AG04449 (cell line): ENCODE measurements at places on chromosomes 2 and 18.

DNA sequence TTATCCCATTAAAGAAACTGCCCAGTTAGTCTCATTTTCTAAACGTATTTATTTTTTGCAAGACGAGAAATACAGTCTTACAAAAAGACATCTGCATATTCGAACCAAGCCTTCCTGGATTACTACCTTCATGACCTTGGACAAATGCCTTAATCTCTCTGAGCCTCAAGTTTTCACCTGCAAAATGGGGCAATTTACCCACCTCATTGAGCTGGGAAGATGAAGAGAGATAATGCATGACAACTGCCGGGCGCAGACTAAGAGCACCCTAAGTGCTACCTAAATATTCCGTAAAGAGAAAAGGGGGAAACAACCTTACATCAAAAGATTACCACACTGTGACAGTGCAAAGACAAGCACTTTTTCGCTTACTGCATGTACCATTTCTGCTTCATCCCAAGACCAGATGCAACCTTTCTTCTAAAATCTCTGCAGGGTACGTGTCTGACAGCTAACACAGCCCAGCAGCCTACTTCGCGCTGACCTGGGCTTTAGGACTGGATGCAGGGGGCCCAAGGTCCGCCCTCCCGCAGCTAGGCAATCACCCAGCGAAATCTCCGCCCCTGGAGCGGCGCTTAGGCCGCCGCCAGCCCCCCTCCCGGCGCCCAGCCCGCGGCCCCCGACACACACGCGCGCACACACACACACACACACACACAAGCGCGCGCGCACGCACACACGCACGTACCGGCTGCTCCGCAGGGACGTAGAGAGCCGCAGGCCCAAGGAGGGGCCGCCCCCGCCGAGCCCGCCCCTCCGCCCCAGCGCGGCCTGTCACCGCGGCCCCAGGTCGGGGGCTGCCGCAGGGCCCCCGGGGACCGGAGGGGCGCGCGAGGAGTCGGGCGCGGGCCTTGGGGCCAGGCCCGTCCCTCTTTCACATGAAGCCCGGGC lies 766 bp downstream of the MAP3K2 start:
- peak; percentile 52 for DNase-seq

GRCh38 chr2:200419325-200419724 lies 90.5 kb downstream of the KCTD18 start:
- DNase-seq: no peak

GRCh38 chr18:59083136-59083818 lies 56.4 kb upstream of the SEC11C start:
- DNase-seq: no peak

DNA sequence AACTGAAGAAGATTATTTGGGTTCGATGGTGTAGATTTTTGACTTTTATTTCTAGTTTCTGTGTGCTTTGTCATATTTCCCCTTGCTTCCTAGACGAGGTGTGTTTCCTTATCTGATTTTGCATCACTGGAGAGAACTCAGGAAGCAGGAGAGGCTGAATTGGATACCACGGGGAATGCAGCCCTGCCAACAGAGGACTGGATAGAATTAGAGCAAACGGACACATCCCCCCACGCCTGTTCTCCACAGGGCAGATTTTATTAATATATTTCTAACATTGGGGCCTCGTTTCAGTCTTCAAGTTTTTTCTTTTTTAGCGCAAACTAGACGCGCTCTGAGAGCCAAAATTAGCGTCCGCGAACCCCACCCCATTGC lies 678 bp upstream of the VAPA start:
- DNase-seq: no peak

DNA sequence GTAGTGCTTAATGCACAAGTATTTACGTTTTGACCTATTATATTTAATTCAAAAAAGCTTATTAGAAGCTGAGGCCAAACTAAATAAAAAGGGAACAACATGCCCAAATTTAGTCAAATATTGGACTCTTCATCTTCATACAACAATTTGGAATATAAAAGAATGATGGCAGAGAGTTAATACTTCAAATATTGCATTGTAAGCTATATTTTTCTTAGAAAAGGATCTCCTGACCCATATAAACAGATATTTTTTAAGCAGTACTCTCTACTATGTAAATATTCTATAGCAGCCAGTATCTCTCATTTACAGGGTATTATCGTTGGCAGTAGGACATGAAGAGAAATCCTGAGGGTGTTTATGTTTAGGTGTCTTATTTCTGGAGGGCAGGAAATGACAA lies 531.2 kb downstream of the NYAP2 start:
- DNase-seq: no peak

- no peak for DNase-seq
These were observed 17.6 kb downstream of the OSBPL6 start for GRCh38 chr2:178211943-178212342.

GRCh38 chr2:138831691-138832090 lies 51.5 kb upstream of the NXPH2 start:
- no peak for DNase-seq

DNA sequence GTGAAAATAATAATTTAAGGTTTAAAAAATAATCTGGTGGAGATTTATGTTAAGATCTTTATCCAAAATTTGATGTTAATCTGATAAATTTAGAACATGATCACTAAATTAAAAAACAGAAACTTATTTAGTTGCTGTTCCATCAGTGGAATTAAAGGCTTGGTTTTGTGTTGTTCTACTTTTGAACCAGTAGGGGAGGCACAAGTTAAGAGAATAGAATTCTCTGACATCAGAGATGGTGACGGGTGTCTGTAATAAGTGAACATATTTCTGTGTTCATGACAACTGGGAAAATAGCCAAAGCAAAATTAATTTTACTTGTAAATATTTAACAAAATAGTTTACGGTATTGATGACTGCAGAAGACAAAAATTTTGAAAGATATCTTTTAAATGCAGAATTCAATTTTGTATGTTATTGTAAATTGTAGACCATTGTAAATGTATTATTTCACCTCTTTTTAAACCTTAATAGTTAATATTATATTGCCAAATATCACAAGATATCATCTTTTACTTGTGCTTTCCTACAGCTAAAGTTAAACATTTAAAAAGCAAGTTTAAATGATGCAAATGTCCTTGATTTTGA lies 106.0 kb downstream of the UBR3 start:
- DNase-seq: no peak

GRCh38 chr2:108920686-108921085 lies 68.3 kb downstream of the EDAR start:
- no peak for DNase-seq

DNA sequence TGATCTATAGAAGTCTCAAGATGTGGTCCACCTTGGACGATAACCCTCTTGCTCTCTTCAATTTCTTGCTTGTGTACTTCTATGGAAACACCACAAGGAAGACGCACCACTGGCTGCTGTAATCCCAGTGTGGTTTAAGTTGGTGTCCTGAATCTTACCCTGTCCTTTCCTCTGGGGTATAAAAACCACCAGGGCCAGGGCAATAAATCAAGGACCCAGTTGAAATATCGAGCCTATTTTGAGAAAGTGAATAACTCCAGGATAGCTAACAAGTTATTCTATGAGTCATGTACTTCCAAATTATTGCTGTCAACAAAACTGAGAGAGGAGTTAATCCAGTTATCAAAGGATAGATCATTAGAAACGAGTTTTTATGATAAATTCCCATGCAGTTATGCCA lies 137.0 kb downstream of the RND3 start:
- DNase-seq: no peak

DNA sequence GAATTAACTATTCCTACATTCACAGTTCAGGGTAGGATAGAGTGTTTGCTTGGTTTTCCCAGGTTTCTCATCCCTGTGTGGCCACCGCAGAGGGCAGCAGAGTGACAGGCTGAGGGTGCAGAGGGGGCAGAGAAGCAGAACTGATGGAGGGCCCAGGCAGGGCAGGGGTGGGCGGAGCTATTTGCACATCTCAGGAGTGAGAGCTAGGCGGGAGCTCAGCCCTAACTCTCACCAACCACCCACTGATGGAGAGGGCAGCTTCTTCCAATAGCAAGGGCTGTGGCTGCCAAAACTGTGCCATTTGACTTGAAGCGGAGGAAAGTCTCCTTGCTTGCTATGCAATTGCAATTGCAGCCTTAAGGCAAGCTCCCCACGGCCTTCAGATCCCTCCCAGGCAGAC lies 12.0 kb upstream of the DARS1 start:
- DNase-seq: no peak

DNA sequence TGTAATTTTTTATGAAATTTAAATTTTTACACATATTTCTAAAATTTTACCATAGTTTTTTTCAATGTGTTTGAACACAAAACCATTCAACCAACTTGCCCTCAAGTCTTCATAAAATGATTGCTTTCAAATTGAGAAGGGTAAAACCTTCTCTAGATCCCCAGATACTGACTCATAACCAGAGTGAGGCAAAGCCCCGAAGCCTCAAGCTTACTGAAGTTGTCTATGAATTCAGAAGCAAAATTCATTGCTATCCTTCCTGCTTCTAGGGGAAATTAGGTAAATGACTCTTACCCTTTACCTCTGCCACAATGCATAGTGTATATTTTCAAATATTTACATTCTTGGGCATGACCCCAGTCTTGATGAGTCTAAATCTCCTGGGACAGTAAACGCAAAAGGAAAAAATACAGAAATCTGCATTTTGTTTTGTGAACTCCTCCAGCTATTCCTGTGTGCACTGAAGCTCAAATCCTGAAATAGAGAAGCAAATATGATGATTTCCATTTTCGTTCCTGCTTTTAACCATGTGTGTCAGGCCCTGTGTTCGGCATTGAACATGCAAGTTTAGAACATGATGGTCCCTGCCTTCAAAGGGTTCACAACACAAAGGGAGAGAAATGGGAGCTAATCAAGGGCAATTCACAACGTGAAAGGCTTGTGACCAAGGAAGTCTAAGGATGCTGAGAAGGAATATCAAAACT lies 246.3 kb downstream of the SUCLG1 start:
- no peak for DNase-seq

DNA sequence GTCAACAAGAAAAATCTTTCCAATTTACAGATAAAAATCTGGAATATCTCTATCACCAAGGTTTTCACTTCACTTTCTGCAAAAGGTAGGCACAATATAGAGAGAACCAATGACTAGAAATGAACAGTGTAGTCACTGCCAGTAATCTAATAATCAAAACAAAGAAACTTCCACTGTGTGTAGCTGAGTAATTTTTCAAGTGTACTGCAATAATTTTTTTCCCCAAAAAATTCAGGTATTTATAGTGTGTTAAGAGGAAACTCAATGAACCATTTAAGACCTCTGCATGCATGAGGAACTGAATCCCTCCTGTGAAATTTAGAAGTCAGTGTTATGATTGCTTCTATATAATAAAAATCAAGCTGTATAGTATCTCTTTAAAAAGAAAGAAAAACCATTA lies 121.8 kb downstream of the MEMO1 start:
- no peak for DNase-seq

- no peak for DNase-seq
These were observed 43.0 kb downstream of the FIGN start for GRCh38 chr2:163692611-163693482.

DNA sequence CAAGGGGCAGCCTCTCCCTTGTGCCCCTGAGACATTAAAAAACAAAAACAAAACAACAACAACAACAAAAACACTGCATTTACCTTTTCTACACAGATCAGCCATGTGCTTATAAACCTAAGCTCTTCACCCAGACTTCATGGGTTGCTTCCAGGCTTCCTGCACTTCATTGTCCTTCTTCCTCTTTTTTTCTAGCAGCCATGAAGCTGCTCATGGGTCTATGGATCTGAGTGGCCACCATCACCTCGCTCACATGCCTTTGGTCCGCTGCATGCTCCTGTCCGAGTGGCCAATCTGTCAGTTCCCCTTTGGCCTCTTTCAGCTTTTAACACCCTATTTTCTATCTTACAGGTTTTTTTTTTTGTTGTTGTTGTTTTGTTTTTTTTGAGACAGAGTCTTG lies 9.0 kb upstream of the TET3 start:
- no peak for DNase-seq

DNA sequence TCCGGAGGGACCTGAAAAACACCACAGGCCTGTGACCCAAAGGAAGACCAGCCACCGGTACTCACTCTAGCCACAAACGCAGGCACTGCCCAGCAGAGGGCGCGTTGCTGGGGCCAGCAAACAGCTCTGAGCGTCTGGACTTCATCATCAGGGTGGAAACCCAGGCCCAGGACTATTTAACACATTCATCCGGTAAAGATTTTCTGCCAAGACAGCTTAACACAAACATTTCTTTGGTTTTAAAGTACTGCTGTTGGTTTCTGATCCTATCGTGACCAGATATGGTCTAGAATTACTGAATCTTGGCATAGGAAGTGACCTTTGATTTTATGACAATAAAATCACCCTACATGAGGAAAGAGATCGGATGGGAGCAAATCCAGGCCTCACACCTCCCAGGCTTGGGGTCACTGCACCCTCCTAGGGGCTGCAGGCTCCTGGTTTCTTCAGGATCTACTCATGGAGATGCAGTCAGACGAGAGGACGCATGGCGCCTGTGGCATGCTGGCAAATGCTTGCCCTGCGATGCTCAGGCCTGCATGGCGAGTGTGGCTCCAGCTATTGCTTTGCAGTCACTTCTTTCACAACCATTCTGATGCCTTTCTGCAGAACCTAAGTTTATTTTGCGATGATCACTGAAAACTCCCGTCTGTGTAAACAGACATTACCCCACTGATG lies 130.4 kb downstream of the COL4A4 start:
- DNase-seq: no peak

DNA sequence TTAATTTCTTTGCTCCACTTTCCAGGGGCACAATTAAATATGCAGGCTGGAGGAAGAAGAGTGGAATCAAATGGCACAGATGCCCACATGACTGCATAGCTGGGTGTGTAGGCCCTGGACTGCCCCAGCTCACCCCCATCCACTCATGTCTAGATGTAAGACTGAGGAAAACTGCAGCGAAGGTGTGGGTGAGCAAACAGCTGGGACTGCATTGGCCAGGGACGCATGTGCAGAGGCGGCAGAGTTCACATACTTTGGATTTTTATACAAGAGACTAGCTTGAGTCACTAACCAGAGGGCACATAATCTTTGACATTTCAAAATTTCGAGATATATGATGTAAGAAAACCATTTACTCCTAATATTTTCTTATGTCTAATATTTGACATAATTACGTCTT lies 60.1 kb downstream of the SPIRE1 start:
- DNase-seq: peak; percentile 68

- no peak for DNase-seq
These were observed 227.8 kb downstream of the ACKR3 start for GRCh38 chr2:236797411-236797810.

GRCh38 chr18:12233378-12233777 lies 20.8 kb upstream of the CIDEA start:
- DNase-seq: no peak

- DNase-seq: no peak
These were observed 891.1 kb downstream of the CPS1 start for GRCh38 chr2:211447548-211447947.

GRCh38 chr2:195312662-195313061 lies 344.4 kb upstream of the SLC39A10 start:
- no peak for DNase-seq

GRCh38 chr18:73446502-73446901 lies 578.7 kb upstream of the NETO1 start:
- no peak for DNase-seq

DNA sequence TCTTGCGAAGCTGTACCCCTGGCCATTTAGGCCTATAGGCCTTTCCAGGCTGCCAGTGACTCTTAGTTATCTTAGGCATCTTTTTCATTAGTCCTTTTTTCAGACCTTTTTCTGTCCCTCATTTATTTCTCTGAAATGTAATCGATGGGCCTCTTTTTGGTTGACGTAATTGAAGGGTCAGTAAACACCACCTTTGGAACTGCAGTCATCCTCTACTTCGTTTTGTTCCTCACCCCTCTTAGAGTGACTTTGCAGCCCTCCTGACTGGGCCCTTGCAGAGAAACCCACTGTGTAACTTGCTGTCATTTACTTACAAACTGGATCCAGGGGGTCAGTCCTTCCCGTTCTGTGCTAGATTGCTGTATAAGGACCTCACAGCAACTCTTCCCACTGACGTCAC lies 23.2 kb downstream of the CENPO start:
- no peak for DNase-seq
